ENCODE measurements at places on chromosomes 12 and 14.

GRCh38 chr14:95210699-95211098, 53.4 kb upstream of the DICER1 start:
- DNase-seq = no peak

DNA sequence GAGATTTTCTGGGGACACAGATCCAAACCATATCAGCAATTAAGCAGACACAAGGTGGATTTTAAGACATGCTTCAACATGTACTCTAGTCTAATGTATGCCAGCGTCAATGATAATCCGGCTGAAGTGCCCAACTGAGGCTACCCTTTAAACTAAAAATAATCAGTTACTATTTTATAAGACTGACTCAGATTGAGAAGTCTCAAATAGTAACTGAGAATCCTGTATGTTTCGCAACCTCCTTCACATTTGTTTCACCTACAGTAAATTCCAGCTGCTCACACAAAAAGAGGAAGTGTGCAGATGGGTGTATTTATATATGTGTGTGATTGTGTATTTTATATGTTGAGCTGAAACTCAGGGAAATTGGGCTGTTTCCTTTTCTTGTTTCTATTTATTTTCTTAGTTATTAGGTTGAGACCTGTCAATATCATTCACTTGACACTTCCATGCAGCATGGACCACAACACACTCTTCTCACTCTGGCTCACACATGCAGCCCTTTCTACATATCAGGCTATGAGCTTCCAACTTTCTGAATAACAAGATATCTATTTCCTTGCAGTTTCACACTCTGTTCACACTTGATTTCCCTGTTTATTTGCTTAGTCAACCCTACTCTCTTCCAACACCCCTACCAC, 1224.9 kb upstream of the TMEM132C start:
- no peak for DNase-seq

GRCh38 chr14:98974113-98974512, 297.9 kb downstream of the BCL11B start:
- DNase-seq = no peak

DNA sequence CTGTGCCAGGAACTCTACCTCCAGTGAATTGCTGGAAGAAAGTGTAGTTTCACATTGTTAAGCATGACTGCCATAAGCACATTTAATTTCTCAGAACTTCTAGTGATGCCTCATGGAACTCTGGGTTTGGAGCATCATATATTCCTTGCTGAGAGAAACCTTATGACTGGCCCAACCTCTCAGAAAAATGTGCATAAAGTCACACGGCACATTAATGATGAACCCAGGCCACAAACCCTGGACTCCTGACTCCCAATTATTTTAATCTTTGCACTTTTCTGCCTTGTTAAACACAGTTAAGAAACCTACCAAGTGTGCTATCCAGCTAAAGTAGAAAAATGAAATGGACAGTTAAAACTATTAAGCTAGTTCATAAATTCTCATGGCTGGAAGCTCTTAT, 5.6 kb downstream of the TCP11L2 start:
- no peak for DNase-seq

DNA sequence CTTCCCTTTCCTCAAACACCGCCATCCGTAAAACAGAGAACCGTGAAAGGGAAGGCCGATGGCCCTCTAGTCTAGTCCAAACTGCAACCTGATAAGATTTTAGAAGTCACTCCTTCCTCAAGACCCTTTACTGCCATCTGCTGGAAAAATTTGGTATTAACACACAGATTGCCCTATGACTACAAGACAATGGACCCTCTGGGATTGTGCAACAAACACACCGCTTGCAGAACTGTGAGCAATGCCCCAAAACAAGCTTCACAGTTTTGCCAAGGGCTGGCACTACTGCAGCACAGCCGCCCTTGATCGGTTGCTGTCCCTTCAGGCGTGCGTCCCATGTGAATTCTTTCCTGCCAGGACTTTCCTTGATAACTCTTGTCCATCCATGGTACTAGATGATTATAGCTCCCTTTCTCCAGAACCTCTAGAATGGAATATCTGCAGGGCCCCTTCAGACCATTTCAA, 23.1 kb downstream of the LLPH start:
- DNase-seq = peak; percentile 59

GRCh38 chr14:61540931-61541330, 154.4 kb upstream of the HIF1A start:
- DNase-seq = no peak

DNA sequence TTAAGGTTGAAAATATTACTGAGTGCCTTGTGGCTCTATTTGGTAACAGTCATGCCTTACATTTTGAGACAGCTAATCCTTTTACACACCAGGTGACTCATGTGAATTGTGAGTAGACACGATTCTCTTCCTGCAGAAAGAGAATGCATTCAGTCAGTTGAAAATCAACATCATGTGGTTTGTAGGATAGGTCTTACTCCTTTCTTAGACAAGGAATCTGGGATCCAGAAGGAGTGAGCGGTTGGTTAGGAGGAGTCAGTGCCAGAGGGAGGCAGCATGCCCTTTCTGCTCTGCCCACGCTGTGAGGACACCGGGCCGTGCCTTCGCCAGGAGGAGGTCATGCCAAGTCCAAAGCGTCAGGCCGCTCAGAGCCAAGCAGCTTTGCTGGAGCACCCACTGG, 47.6 kb downstream of the TRAF3 start:
- DNase-seq = no peak

- DNase-seq = no peak
Observed at GRCh38 chr12:122422730-122423257, 325 bp upstream of the CLIP1 start.

DNA sequence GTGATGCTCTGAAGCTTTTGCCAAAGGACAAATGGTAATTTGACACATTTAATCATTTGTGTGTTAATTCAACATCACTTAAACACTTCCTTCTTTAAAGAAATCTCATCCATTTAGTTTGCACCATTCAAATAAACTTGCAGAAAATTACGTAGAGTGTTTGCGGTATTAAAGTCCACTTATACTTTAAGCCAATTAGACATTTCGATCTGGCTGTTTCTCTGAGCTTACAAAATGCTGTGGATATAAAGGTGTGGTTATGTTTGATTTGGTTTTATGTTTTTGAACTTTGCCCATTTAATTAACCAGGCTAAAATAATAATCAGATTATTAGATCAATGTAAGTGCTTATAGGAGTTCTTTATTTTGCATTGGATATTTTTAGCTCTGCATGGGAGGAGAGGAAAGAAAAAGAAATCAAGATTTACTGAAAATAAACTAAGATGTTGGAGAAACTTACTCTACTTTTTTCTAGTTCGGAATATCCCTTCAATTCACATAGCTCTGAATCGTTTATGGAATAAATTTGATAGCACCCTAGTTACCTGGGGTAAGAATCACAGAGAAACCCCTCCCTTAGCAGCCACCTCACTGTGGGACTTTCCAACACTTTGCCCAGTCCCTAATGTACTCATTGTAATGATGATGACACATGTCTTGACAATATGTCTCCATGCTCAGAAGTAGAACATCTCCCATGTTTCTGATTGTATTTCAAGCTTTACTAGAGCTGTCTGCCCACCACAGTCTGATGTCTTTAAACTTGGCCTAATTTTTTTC, 268.0 kb downstream of the BTG1 start:
- no peak for DNase-seq

DNA sequence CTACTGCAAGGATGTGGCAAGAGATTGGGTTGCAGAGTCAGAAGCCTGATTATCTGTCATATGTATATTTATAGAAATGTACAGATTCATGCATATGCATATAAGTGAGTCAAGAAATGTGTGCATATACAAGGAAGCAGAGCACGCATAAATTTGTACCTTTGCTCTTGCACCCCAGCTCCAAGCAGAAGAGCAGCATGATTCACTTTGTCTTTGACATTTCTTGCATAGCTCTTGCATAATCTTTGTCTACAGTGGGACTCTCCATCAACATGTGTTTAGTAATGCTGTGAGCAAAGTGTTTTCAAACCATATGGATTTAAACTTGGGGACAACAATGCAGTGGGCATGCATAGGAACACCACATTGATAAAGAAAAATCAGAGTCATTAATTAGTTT, 330.7 kb upstream of the DCN start:
- DNase-seq = no peak

GRCh38 chr14:51860825-51861499, 550 bp downstream of the GNG2 start:
- no peak for DNase-seq

DNA sequence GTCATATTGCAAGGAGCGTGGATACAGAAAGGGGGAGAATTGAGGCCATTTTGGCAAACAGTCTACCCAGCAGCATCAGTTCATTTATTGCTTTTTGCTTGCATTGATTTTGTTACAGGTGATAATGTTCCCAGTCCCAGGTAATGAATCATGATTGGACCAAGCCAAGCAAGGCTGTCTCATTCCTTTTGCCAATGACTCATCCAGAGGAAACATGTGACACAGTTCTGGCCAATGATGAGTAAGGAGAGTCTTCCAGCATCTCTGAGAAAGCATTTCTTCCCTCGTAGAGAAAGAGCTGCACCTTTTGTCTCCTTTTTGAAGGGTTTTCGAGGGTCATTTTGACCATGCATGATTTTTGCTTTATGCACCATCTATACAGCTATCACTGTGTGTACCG, 68.2 kb downstream of the SLC15A4 start:
- no peak for DNase-seq

- DNase-seq = no peak
Observed at GRCh38 chr12:19848421-19848820, 409.1 kb downstream of the AEBP2 start.

DNA sequence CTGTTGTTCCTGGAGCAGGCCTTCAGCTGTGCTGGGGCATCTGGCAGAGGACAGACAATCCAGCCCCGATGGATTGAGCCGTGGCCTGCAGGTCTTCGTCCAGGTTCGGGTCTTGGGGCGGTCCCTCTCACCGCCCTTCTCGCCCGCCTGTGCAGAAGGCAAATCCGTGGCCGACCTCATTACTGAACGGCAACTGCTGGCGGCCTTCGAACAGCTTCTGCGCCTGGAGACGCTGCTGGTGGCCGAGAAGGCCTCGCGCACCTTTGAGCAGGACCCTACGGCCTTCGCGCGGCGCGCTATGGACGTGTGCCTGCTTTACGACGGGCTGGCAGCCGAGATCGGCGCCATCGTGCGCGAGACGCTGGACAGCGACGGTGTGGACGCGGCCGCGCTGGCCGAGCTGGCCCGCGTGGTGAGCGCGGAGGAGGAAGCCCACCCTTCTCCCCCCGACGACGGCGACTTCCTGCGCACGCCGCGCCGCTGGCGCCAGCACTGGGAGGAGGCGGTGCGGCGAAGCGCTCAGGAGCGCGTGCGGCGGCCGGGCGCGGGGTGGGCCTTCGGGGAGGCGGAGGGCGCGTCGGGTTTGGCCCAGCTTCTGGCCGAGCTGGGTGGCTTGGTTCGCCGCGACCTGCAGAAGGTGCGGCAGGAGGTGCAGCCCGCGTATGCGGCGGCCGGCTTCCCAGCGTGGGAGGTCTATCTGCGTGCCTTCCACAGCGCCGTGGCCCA, 7.6 kb downstream of the EXOC3L4 start:
- DNase-seq = no peak

GRCh38 chr12:47882781-47883546, 21.8 kb downstream of the VDR start:
- no peak for DNase-seq

DNA sequence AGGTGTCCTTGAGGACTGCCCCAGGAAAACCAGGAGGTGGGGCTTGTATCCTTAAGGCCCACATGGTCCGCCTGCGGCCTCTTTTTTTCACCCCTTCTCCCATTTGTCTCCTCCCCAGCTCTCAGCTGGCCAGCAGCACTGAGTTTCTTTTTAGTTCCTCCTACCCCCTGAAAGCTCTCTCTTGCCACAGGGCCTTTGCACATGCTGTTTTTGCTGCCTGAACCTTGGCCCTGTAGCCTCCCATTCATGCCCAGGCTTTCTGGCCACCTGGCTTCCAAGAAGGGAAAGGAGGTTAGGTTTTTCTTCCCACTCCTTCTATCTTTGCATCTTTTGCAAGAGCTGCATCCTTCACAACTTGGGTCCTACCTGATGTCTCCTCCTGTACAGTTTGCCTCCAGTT, 358.1 kb downstream of the VRK1 start:
- DNase-seq = no peak

DNA sequence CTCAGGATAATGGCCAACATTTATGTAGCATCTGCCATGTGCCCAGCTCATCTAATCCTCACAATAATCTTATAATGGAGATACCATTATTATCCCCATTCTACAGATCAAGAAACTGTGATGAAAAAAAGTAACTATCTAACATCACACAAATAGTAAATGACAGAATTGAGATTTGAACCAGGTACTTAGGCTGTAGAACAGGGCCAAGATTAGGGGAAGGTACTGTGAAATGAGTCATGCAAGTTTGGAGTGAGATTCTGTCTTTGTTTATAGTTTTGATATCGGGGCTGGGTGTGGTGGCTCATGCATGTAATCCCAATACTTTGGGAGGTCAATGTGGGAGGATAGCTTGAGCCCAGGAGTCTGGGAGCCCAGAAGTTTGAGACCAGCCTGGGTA, 1.3 kb upstream of the GNPTAB start:
- no peak for DNase-seq

- DNase-seq = no peak
Observed at GRCh38 chr14:71550367-71550766, 381.9 kb upstream of the RGS6 start.

- DNase-seq = no peak
Observed at GRCh38 chr14:22556021-22556989, 32.7 kb downstream of the DAD1 start.

GRCh38 chr12:88993651-88994050, 358.6 kb downstream of the DUSP6 start:
- no peak for DNase-seq

DNA sequence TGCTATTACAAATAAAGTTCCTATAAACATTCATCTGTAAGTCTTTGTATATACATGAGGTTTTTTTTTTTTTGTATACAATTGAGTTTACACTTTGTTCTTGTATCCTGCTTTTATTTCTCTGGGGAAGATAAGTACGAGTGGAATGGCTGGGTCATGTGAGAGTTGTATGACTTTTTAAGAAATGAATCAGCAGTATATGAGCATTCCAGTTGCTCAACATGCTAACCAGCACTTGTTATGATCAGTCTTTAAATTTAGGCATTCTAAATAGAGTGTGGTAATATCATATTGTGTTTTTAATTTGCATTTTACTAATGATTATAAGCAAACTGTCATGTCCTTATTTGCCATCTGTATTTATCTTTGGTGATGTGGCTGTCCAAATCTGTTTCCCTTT, 44.7 kb upstream of the AMIGO2 start:
- no peak for DNase-seq

GRCh38 chr14:103122947-103123633, at the start of gene TNFAIP2:
Gene TNFAIP2 (plus strand): TSS chr14:103123461. CDS start chr14:103126458, 2,997 bp downstream.
- DNase-seq = no peak

- DNase-seq = no peak
Observed at GRCh38 chr12:53725824-53726223, 1.4 kb downstream of the CALCOCO1 start.

GRCh38 chr12:45260104-45260815, 44.4 kb downstream of the ANO6 start:
- peak; percentile 76 for DNase-seq

DNA sequence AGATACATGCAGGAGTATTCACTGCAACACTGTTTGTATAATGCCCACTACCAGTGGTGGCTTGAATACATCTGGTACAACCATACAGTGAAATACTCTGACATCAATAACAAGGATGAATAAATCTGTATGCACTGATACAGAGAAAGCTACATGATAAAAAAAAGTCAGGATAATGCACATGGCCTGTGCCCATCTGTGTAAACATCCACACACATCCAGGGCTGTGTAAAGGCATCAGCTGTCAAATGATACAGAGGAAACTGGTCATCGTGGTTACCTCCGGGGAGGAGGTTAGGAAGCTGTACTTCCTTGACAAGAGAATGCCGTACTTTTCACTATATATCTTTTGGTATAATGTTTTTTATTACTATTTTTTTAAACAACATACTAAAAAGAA, 176.6 kb downstream of the FOXN3 start:
- no peak for DNase-seq
